ENCODE measurements at places on chromosomes 6 and 20.

DNA sequence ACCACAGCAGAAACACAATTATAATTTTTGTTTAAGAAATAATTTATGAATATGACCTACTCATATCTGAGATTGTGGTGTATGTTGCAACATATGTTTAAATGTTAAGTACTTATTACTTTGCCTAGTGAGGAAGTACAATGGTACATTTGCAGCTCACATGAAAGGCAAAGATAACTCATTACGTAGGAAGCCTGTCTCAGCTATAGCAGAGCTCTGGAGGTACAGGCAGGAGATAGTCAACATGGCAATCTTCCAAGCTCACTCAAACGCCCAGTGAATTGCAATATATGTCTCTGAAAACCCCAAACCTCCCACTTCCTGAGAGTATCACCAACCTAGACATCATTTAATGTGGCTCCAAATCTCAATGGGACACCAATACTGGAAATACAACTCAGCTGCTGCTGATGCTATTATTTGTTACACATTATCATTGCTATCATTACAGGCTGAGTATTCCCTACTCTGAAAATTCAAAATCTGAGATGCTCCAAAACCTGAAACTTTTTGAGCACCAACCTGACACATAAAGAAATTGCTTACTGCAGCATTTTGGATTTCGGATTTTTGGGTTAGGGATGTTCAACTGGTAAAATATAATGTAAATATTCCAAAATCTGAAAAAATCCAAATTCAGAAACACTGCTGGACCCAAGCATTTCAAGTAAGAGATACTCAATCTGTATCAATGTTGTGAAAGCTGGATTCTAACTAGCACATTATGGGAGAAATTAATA lies 25.1 kb upstream of the GSTA4 start:
- DNase-seq, result no peak

DNA sequence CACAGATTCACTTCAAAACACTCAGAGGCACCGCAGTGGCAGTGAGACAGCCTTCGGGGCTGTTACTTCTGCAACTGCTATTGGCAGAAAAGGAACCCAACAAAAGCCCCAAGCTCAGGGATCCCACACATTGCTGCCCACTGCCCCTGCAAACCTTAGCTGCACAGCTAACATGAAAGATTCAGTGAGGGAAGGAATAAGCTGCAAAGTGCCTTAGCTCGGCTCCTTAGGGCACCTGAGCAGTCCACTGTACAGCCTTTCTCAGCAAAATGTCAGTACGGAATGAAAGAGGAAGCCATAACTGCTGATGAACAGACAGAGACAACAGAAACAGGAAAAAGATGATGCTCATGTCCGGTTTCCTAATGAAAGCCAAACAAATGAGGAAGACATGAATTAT lies 179.7 kb upstream of the SHLD1 start:
- DNase-seq, result no peak

DNA sequence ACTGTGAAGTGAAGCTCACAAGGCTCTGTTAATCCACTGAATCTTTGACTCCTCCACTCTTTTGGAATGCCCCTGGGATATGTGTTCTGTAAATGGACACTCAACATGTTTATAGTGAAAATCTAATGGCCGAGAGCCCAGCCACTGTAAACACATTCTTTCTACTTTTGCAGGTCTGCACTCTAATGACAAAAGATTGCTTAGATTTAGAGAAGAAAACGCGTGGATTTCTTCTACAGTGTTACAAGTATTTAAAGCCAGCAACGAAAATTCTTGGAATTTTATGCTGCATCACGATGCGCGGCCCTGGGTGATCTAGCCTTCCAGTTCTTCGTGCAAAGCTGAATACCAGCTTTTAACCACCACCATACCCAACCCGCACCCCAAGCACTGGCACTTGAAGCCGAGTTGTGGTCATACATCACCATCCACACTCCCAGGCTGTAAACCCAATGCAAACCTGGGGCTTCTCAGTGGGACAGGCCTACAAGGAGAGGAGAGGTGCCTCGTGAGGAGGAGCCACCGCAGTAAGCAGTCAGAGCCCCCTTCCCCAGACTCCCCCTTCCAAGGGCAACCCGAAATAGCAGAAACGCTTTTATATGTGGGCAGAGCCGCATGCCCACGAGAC lies 3.7 kb upstream of the FOXO3 start:
- DNase-seq, result no peak

DNA sequence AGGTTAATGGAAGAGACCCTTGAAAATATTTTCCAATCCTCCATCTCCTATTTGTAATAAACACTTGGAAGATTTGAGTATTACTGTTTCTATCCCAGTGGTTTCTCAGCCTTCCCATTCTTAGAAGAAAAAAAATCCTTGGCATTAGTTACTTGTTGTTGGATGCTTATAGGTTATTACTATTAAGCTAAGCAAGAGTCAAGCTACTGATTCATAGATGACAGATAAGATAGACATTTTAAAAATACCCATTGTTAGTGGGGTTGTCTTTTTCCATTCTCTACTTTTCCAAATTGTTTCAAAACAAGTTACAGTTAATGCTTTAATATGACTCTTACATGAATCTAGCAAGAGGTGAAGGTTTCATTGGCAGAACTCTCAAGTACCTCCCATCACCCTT lies 158.5 kb downstream of the HIVEP2 start:
- DNase-seq, result no peak

DNA sequence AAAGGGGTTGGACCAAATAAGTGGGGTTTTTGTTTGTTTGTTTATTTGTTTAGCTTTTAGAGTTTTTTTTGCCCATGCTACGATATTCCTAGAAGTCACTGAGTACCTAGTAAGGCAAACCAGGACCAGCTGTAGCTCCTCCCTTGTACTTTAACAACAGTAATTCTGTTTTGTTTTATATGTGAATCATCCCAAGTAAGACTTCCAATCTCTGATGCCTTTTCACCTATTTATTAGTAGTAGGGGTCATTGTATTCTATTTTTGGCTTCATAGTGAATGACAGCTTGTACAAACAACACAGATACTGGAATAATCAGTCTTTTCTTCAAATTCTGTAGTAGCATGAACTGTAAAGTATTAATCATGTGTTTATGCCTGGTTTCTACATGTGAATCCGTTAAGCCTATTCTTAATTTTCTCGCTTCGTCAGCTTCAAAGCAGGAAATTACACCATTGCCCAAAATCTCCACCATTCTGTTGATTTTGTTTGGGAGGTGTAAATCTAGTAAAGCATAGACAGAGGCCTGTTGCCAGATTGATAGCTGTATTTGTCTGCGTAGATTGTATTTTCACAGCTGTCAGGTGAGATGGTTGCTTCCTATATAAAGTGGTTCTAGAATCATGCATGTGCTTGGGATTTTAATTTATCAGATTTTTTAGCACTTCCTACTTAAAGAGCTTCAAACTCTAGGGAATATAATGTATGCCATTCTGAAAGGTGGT lies 151.5 kb upstream of the FLRT3 start:
- DNase-seq, result no peak

DNA sequence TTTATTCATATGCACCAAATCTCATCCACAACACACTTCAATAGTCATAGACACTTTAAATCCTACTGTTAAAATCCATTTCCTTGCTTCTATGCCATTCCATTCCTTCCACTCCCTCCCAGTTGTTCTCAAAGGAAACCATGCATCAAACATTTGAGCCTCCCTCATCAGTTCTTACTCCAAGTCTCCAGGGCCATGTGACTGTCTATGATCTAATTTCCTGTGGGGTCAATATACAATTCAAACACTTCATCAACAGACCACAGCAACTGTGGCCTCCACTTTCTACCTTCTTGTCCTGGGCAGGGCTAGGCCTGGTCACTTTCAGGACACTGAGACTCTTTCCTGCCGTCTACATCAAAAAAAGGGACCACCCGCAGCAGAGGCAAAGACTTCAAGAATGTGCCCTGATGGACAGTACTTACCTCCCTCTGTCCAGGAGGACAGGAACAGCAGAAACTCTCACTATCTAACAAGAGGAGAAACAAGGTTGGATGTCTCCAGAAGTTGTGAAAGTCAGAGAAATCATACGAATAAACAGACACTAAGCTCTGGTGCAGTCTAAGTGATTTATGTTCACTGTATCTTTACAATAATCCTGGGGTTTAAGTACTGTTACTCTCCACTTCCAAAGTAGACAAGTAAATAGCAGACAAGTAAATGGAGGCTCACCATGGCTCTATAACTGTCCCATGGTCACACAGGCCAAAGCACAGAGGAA lies 160.2 kb downstream of the QRSL1 start:
- DNase-seq, result no peak

- no peak for DNase-seq
Observed at GRCh38 chr20:54692168-54692887, 216.9 kb downstream of the DOK5 start.

DNA sequence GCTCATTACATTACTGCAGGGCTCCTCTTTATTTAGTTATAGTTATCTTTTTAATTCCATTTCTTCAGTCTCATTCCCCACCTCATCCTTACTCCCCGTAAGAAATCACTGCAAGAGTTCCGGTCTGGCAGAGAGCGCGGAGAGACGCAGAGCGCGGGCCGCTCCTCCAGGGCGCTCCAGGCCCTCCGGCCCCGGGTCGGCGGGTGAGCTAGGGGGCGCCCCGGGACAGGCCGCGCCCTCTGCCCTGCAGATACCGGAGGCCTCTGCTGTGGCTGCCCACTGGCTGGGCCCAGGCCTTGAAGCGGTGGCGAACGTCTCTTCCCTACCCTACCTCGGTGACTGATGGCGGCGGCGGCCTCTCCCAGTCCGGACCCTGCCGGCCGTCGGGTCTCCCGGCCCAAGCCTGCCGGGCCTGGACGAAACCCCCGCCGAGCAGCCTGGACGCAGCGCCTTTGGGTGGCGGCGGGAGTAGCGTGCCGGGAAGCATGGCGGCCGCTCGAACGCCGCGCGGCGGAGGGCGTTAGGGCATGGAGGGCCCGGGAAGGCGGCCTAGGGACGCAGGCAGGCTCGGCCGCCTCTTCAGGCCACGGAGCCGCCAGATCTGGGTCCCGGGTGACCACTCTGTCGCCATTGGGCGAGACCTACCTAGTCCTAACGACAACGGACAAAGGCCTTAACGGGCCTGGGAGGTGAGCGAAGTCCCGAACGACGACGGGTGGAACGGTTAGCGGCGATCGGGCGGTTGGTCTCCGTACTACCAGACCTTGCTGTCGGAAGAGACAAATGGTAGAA lies 16.4 kb upstream of the HMGN4 start:
- peak; percentile 89 for DNase-seq

DNA sequence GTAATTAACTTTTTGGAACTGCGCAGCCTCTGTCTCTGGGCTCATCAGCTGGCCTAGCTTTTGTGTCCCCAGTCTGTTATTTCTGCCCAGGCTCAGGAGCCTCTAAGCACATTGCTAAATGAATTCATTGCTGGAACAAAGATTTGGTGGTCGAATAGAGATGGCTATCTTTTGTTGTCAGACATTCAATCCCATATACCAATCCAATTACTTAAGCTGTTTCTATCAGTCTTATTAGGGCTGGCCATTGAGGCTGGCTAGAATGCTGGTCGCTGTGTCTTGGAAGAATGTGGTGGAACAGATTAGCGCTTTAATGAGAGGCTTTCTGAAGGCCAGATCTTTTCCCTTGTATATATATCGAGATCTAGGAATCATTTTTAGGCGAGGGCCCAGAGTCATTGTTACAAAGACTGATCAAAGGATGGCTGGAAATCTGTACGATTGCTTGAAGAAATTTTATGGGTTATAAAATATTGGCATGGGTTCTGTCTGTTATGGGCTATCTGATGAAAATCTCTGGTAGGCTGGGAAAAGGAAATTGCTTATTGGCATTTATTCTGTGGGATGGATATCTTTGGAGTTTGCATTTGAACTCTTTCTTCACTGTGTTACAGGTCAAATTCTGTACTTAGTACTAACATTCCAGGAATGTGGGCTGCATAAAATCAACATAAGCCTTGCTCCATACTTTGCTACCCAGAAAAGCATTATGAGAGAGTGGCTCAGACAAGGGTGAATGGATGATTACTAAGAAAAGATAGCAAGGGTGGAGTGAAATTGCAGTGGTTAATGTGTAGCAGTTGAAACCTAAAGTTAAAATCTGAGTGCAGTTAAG lies 34.8 kb upstream of the JAG1 start:
- DNase-seq, result no peak

- no peak for DNase-seq
Observed at GRCh38 chr6:151998784-151999183, 191.3 kb downstream of the ESR1 start.

- no peak for DNase-seq
Observed at GRCh38 chr6:53048431-53049195, 16.6 kb upstream of the FBXO9 start.

Measured in activated B cell treated with CpG ODN at 0.5 μM for 24 hours (primary cell).